Testis (tissue), 5 donors: ENCODE measurements at places on chromosomes 7 and 10. TPM values are rescaled to one million over a fixed set of nuclear protein-coding genes. Genes with fewer than 3 reads are reported as not detected.

Gene HUS1
- 40.3 TPM for total RNA-seq

DNA sequence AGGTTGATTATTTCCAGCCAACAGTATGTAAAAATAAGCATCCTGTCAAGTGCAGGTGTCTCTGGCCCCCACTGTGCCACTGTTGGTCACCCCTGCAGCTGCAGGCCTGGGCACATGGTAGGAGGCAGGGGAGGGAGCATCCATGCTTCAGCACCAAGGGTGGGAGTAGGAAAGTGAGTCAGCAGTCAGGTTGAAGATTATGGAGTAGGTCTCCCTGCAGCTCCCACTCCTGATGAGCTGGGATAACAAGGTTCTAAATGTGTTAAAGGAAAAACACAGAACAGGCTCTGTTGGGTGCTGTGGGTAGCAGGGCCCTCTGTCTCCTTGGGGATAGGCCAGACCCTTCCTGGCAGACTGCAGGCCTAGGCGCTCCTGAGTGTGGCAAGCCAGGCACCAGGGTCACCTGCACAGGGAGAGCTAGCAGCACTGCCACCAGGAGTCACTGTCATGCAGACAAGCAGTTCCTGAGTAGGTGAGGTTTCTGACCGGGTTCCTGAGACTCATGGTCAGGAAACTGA lies 59.3 kb downstream of the NUDCD3 start:
- DNase-seq = no peak

GRCh38 chr7:99971242-99971641 lies 4.6 kb downstream of the AZGP1 start:
- DNase-seq = no peak

Gene PAXIP1
- 37.2 TPM for total RNA-seq

GRCh38 chr7:129176916-129177710 lies 11.3 kb upstream of the SMO start:
- DNase-seq = no peak

GRCh38 chr10:11208908-11209829 lies 191.5 kb downstream of the CELF2 start:
- no peak for DNase-seq

GRCh38 chr7:147700702-147701101 lies 889.9 kb upstream of the C7orf33 start:
- no peak for DNase-seq

GRCh38 chr7:122018032-122018431 lies 126.0 kb downstream of the AASS start:
- no peak for DNase-seq

DNA sequence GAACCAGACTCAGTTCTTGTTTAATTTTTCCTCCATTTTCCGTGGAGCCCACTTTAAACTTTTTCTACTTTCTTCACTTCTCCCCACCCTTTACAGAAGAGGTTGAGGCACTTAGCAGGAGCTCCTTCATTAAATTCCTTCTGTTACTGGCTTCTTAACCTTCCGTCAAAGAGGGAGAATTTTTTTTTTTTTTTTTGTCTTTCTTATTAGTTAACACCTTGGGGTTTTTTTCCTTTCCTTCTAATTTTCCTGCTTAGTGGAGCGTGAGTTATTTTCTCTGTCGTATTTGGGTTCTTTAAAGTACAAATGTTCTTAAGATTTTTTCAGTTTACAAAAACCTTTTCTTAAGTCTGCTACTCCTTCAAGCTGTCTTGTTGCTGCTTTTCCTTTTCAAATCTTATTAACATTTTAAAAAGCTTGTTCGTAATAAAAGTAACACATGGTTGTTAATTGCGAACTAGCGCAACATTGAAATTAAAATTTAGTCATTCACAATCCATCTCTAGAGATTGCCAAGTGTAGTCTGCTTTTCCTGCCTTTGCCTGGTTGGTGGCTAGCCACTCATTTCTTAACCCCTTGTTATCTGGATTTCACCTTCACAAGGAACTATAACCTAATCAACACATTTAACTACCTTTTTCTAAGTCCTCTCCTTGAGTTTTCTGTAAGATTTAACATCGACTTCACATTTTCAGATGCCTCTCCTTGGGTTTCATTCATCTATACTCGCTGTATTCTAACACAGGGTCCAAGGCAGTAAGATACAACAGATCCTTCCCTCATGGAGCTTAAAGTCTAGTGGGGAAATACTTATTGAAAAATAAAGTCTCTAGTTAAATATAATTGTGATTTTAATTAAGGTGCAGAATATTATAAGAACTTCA lies 2.0 kb downstream of the BMPR1A start:
- no peak for DNase-seq

GRCh38 chr7:139118234-139118804 lies 8.8 kb upstream of the ZC3HAV1 start:
- no peak for DNase-seq

DNA sequence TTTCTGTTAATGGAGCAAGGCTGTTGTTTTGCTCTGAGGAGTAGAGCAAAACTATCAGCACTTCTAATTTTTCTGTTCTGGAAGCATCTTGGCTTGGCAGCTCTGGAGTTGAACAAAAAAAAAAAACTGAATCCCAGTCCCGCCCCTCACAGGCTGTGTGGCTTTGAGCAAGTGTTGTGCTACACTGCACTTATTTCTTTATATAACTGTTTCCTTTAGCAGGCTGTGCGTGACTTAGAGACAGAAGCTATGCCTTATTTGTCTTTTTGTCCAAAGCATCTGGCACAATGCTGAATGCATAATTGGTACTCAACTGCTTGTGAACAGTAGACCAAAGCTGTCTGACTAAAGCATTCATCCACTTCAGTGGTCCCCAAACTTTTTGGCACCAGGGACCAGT lies 96.1 kb downstream of the AMPH start:
- no peak for DNase-seq

GRCh38 chr7:92674379-92674778 lies 84.2 kb upstream of the FAM133B start:
- DNase-seq = no peak
